DMS 273 treated with DMSO at 0.1 percent for 48 hours (cell line): ENCODE measurements at places on chromosomes 5 and 9.

DNA sequence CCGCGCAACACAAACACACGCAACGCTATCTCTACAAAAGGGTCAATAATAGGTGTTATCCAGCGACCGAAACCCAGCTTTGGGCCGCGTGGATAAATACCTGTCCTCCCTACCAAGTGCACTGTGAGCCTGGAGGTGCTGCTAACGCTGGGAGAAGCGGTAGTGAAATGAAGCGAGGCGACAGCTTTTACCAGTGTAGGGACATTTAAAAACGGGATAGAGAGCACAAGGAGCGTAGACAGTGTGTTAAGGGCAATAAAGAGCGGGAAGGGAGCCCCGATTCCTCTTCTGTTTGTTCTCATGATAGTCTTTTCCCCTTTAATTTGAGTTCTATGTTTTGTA is 421 bp upstream of the DEPDC1B start:
- DNase-seq: no peak

DNA sequence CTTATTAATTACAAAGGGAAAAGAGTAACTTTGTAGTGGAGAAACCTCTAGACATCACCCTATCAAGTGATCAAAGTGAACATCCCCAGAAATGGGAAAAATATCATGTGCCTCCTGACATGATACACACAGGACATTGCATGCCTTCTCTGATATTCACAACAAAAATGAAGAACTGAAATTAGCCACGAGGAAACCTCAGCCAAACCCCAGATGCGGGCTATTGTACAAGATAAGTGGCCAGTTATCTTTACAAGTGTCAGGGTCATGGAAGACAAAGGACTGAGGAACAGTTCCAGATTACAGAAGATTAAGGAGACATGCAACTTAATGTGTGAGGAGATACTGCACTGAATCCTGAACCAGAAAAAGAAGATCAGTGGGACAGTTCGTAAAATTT is 23.8 kb upstream of the NPM1 start:
- no peak for DNase-seq

DNA sequence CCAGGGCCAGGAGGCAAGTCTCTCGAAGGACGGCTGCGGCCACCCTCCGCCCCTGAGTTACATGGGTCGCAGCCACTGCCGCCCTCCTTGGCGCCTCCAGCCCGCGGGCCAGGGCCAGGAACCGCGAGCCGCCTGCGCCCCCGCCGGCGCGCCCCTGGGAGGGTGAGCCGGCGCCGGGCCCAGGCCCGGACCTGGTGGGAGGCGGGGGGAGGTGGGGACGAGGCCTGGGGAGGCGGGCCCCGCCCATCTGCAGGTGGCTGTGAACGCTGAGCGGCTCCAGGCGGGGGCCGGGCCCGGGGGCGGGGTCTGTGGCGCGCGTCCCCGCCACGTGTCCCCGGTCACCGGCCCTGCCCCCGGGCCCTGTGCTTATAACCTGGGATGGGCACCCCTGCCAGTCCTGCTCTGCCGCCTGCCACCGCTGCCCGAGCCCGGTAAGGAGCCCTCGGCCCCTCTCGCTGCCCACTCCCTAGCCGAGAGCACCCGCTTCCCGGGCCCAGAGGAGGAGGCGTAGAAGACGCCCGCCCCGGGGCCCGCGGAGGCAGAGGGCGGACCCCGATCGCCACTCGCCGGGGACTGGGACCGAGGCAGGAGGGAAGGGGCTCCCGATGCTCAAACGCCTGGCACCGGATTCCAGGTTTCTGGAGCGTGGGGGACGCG is at the start of gene ASS1:
Gene ASS1, plus strand, starts transcription at position 397 of the 657 bp plus-strand sequence. CDS start 7,268 bp downstream, outside the sequence.
- DNase-seq: peak; percentile 56

DNA sequence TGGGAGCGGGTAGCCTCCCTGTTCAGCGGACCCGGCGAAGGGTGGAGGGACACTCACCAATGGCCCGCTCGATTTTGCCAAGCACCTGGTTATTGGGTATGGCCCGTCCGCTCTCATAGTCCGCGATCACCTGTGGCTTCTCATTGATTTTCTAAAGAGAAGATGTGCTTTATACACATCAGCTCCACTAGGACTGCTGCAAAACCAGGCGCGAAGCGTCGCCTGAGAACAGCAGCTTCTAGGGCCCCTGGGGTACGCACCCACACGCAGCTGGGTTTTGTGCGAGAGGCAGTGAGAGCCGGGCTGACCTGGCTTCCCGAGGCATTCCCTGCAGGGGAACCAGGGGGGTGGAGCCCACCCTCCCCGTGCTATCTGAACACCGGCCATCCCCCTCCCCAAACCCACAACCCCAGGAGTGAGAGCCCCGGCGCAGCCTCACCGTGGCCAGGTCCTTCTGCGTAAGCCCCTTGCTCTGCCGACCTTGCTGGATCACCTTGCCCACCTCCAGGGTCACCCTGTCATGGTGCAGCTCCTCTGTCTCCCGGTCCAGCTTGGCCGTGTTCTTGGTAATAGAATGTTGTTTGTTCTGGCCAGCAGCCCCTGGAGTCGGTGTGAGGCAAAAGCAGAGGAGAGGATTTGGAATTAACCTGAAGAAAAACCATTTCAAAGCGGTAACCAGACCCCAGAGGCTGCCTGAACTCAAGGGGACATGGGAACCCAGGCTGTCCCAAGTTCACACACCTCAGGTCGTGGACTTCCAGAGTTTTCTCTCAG is 3.1 kb downstream of the EDF1 start:
- DNase-seq: no peak

DNA sequence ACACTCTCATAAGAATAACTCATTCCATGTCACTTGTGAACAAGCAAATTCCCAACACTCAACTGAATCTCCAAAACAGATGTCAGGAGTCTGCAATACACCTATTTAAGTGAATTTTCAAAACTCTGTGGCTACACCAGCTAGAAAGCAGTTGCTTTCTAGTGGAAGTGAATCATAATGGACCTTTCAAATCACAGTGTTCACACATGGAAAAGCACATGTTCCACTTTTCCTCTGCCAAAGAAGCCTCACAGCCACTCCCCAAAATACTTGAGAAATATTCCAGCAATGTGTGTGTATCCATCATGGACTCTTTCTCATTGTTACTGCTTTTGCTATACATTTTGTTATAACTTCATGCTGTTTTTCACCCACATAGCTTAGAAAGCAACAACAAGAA is 17.4 kb downstream of the MARCHF3 start:
- DNase-seq: no peak
